Ureter (tissue), 1 donor: ENCODE measurements at places on chromosomes 16 and 17. TPM values are rescaled to one million over a fixed set of nuclear protein-coding genes. Genes with fewer than 3 reads are reported as not detected.

Gene HAPSTR1
- 81.1 TPM for total RNA-seq

Gene UBE2G1
- 50.9 TPM for total RNA-seq

Gene ASGR1
- 2.6 TPM for total RNA-seq

Gene C17orf50
- not detected for total RNA-seq

Gene C16orf89
- total RNA-seq, result 10.0 TPM

Gene ZNF778
- total RNA-seq, result 10.0 TPM

Gene ITGA2B
- 1.1 TPM for total RNA-seq

Gene PPP1R27
- total RNA-seq, result not detected

Gene SSTR5
- 0.47 TPM for total RNA-seq

Gene HOXB7
- 28.9 TPM for total RNA-seq

Gene ZG16
- total RNA-seq, result not detected

Gene RND2
- total RNA-seq, result 3.0 TPM

Gene ANTKMT
- total RNA-seq, result 43.2 TPM

Gene C1QTNF8
- total RNA-seq, result not detected

Gene ZFHX3
- 60.8 TPM for total RNA-seq

Gene KRTAP4-3
- not detected for total RNA-seq

Gene ACSM2A
- not detected for total RNA-seq

Gene XYLT1
- total RNA-seq, result 17.0 TPM

Gene ASIC2
- total RNA-seq, result not detected

Gene KCNJ2
- total RNA-seq, result 1.1 TPM
